Cortex of kidney (tissue), 1 donor: ENCODE measurements at places on chromosomes 3 and 15.

GRCh38 chr3:113629584-113630421 lies 66.6 kb downstream of the USF3 start:
- DNase-seq = no peak

DNA sequence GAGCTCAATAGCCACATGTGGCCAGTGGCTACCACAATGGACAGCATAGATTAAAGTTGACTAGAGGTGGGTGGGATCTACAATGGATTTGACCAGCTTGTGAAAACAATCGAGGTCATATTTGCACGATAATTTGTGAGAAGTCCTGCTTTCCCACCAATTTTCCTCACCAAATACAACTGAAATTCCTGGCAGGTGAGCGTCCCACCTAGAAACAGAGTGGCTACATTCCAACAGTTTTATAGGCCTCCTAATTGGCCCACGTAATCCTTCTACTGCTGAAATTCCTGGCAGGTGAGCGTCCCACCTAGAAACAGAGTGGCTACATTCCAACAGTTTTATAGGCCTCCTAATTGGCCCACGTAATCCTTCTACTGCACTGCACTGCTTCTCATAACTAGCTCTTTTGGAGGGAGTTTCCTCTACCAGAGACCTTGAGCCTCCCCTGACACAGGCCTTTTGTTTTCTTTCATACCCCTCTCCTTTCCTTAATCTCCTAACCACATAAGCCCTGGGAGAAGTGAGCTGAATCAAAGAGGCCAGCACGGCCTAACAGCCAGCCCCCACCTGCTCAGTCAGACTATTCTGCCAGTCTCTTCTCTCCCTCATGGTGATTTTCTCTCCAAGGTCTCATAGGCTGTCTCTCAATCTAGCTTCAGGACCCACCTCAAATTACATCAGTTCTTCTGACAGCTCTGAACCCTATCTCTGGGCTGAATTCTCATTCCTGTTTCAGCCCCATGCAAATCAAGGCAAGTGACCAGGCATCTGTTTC lies 80.2 kb downstream of the BFSP2 start:
- DNase-seq = no peak

DNA sequence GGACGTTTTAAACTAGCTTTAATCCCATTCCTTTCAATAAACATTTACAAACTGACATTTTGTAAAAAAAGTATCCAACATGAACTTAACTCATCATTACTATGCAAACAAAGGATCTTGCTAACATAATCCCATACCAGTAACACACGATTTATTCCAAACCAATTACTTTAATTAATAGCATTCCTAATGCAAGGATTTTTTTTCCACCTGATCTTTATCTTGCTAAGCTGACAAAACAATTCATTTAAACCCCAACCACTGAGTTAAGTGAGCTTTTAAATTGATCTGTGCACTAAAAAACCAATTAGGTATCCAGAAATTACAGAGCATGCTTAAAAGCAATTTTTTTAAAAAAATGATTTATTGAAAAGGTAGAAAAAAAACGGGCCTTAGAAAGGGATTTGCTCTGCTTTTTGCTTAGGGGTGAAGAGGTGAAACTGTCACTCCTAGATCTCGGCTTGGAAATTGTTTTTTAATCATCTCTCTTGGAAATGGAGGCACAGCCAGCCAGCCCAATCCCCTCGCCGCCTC lies 1.2 kb downstream of the SH3BP5 start:
- DNase-seq = no peak

GRCh38 chr15:25611603-25612002 lies 172.8 kb upstream of the UBE3A start:
- DNase-seq = no peak

DNA sequence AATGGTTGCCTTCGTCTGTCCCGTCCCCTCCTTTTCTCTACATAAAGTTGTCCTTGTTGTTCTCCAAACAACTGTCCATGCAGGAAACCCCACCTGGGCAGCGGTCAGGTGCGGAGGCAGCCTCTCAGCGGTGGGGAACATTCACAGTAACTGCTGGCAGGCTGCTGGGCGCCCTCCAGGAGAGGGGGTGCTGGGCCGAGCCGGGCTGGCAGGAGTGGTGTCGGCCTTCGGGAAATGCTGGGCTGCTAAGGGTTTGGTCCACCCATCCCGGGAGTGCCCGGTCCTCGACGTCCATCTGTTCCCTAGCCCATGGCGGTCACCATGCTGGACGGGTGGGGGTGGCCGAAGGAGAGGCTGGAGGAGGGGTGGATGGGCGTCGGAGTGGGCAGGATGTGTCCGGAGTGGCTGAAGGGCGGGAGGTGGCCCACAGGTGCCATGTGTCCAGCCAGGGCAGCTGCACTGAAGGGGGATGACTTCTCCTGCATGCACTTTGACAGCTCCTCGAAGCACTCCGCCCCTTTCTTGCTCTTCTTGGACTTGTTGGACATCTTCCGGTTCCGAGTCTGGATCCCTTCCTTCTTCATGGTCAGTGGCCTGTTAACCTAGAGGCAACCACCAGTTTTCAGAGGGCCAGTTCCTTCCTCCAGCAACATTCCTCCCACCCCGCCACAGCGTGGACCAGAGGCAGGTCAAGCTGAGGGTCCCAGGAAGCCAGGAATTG lies 12.1 kb downstream of the GATA2 start:
- DNase-seq = no peak

- DNase-seq = no peak
Observed at GRCh38 chr3:65526656-65527055, 512.1 kb downstream of the MAGI1 start.

DNA sequence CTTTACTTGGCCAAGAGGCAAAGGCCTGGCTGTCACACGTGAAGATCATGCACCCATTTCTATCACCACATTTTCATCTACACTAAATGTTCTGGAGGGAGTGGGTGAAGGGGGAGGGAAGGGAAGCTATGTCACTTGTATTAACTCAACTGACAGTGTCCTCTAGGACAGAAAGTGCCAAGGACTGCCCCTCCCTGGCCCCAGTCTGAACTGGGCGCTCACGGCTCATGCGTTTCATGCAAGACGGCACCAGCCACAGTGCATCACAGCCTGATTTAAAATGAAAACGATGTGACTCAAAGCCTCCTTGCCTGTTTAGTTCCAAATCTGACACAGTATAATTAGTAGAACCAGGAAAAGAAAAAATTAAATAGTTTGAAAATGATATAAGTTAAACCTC lies 20.8 kb upstream of the RAD18 start:
- no peak for DNase-seq

DNA sequence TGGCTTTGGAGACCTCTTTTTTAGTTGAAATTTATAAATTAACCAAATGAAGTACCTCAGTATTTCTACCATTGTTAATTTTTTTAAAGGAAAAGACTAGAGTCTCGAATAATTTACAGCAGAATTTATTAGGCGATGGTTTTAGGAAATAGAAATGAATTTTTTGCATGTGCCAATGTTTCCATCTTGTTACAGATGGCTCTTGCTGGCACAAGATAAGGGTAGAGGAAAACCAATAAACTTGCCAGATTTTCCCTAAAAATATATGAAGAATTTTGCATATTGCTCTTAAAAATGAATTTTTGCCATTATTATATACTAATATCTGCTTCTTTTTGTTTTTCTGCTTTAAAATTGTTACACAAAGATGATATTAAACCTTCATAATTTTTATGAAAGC lies 380.7 kb downstream of the NLGN1 start:
- no peak for DNase-seq

GRCh38 chr3:80232760-80233159 lies 465.0 kb upstream of the ROBO1 start:
- DNase-seq = no peak

GRCh38 chr3:127320529-127321121 lies 32.8 kb upstream of the PRR20G start:
- DNase-seq = no peak

GRCh38 chr3:173003956-173004355 lies 137.1 kb downstream of the SPATA16 start:
- no peak for DNase-seq

- no peak for DNase-seq
Observed at GRCh38 chr3:184360929-184361531, 375 bp downstream of the CLCN2 start.

DNA sequence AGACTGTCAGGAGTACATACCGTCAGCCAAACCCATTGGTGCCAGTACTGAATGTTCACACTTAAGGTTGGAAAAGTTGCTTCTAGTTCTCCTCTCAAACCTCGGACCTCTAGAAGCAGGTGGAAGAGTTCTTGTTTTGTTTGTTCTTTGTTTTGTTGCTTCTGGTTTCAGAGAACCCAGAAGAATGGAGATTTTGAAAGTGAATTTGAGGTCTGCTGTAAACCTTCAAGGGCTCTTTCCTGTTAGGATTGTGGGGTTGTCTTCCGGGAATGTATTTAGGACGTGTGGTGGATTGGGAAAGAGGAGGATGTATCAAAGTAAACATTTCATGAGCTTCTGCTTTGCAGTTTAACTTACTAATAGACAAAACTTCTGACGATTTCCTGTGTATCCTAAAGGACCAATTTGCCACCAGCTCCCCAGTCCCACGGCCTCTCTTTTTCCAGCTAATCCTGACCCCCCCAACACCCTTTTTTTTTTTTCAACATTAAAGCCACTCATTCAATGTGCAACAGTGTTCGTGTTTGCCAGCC lies 50.3 kb downstream of the FILIP1L start:
- DNase-seq = no peak

GRCh38 chr3:98784042-98784441 lies 20.9 kb downstream of the ST3GAL6 start:
- no peak for DNase-seq

DNA sequence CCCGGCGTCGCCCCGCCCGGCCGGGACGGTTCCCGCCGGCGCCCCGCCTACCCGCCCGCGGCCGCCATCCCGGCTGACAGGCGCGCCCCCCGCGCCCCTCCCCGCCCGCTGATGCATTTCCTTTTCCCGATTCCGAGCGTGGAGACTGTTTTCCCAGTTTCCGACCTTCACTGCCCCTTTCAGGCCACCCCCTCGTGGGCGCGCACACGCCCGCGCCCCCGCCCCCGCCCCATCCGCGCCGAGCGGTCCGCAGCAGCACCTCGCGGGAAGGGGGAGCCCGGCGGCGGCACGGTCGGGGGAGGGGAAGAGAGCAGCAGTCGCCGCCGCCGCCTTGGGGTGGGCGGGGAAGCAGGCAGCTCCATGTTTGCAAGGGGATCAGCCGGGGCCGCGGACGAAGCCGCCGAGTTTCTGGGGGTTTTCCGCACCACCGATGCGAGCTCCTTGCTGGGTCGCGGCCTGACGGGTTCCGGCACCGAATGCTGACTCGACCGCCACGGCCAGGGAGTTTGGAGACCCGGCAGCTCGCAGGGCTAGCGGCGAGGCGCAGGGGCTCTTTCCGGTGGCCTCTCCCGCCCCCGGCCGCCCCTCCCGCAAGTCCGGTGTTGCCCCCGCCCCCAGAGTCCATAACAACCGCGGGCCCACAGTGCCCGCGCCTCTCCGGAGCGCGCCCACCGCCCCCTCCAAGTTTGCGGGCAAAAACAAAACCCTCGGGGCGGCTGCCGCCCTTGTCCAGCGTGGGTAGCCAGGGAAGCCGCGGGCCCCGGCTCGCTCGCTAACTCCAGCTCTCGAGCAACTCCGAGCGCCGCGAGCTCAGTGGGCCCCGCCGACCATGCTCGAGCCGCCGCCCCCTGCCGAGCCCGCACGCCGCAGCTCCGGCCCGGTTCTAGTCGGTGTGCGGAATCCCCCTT lies 3.2 kb upstream of the SIN3A start:
- DNase-seq = no peak

- no peak for DNase-seq
Observed at GRCh38 chr15:69976366-69976994, 121.2 kb downstream of the TLE3 start.

DNA sequence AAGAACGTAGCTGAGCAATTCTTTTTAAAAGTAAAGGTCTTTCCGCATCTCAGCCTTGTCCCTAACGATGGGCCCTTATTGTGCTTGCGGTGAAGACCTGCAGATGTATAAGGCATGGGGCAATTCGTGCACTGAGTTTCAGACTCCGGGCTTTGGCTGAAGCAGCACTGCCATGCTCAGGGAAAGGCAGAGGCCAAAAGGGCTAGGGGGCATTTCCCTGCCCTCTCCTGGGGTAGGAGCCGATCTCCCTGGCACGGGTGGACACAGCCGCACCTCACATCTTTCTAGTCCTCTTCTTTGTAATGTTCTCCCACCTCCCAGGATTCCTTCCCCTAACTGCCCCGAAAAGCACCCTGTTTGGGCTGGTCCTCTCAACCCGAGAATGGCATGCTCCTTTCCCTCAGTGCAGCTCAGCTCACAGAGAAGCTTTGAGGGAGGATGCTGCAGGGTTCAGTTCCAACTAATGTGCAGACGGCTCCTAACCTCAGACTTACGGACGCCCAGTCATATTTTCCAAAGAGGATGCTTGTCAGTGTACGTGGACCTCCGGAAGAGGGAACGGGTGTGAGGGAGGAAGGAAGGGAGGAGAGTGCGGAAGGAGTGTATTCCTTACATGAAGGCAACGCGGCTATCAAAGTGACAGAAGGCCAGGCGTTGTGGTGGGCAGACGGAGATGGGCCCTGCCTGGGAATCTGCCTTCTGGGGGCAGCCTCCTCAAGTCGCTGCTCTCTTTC lies 61.2 kb downstream of the SYNM start:
- DNase-seq = no peak

DNA sequence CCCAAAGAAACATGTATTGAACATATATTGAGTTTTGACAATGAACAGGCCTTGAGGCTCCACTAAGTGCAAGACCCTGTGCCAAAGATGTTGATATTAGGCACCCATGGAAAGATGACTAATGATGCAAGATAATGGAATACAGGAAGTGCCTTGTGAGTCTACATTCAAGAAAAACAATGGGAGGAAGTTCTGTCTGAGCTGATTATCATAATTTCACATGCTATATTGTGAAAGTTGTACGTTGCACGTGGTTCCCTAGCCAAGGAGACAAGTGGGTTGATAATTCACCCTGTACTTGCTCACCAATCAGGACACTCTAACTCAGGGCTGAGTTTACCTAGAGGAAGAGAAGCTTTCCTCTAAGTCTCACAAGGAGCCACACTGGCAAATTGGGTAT lies 186.9 kb upstream of the STAC start:
- no peak for DNase-seq

DNA sequence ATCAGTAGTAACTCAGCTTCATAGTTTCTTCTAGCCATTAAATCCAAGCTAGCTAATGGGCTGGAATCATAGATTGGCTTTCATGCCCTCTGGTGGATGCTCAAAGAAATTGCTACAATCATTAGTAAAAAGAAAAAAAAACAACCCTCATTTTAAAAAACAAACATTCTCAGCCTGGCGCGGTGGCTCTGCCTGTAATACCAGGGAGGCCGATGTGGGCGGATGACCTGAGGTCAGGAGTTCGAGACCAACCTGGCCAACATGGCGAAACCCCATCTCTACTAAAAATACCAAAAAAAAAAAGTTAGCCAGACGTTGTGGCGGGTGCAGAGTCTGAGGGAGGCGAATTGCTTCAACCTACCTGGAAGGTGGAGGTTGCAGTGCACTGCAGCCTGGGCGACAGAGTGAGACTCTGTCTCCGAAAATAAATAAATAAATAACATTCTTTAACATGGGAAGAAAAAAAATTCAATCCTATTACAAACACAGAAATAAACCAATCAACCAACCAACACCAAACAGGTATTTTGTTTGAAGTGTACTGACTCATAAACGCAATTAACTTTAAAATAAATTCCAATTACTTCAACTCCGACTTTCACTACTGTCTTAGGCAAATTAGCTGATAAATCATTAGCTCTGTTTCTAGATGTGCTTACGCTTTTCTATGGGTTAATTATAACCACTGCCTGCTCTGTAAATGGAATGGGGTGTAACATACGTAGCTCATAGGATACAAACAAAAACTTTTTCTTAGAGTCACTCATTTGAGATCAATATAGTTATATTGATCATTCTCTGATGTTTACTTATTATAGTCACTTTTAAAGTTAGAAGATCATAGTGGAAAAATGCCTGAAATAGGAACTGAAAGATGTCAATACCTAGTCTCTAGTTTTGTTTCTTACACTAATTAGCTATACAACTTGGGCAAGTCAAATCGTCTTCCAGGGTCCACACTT lies 24.9 kb downstream of the TMEM207 start:
- no peak for DNase-seq
